ENCODE measurements at places on chromosomes 2 and 18.

DNA sequence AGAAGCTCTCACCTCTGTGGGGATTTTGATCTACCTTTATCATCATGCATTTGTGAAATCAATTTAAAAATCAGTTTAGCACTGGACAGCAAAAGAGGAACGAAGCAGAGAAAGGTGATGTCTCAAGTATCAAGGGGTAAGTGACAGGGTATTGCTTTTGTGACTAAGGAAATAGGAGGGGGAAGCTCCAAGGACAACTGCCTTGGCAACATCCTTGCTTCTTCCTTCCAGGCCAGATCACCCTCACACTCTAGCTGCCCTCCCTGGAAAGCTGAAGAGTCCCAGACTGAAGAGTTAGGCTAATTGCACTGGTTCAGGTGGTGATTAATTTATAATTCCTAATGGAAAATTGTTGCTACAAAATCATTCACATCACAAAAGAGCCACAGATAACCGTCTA lies 859.1 kb upstream of the ACVR2A start:
- no peak for DNase-seq

DNA sequence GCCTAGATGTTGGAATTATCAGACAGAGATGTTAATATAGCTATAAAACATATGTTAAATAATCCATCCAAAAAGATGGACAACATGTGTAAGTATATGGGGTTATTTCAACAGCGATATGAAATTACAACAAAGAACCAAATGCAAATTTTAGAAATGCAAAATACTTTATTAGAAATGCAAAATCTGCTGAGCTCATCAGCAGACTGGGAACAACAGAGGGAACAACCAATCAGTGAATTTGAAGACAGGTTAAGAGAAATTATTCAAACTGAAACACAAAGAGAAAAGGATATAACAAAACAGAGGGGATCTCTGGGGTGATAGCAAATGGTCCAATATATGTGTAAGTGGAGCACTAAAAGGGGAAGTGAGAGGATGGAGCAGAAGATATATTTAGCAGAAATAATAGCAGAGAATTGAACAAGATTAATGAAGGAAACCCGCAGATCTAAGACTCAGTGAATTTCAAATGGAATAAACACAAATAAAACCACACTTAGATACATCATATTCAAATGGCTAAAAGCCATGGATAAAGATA lies 13.5 kb upstream of the HS6ST1 start:
- DNase-seq = no peak

DNA sequence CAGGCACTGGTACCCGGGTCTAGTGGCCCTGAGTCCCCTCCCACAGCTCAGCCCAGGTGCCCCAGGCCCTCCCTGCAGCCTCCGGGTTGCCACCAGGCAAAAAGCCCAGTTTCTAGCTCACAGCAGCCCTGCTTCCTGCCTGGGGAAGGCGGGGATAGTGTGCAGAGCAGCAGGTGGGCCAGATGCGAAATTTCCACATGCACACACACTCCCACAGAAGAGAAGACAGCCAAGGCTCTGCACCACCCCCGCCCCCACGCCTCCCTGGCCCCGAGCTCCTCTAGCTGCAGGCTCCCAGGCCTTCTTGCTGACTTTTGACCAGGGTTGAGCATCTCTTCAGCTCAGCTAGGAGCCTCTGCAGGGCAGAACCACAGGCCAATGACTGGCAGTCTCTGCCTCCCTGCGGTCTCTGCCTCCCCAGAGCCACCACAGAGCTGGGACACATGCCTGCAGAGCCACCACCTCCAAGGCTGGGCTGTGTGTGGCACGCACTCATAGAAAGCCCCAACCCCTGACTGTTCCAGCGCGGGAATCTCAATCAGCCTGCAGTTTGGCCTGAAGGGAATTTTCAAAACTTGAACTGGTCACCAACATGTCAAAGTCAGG lies 7.2 kb downstream of the SLC66A2 start:
- DNase-seq = no peak

- DNase-seq = no peak
These were observed 60.1 kb downstream of the LIMS1 start for GRCh38 chr2:108594132-108594981.

DNA sequence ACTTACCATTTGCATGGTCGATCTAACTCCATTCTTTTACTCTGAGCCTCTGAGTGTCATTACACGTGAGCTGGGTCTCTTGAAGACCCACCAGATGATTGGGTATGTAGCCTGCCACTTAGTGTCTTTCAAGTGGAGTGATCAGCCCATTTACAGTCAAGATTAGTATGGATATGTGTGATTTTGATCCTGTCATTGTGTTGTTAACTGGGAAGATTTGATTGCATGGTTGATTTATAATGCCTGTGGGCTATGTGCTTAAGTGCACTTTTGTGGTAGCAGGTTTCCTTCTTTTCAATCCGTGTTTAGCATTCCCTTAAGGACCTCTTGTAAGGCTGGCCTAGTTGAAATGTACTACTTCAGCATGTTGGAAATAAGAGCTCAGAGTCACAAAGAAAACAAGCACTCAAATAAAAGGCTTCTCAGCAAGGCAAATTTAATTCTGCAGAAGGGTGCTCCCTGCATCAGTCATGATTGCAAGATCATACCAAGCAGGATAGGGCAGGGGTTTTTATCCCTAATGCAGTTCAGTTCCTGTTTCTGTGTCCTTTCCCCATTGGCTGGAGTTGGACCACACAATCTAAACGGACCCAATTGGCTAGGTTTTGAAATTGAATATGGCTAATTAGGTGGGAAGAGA lies 230.7 kb upstream of the SYT4 start:
- no peak for DNase-seq

GRCh38 chr18:48519431-48520100 lies 19.3 kb upstream of the CTIF start:
- DNase-seq = no peak

DNA sequence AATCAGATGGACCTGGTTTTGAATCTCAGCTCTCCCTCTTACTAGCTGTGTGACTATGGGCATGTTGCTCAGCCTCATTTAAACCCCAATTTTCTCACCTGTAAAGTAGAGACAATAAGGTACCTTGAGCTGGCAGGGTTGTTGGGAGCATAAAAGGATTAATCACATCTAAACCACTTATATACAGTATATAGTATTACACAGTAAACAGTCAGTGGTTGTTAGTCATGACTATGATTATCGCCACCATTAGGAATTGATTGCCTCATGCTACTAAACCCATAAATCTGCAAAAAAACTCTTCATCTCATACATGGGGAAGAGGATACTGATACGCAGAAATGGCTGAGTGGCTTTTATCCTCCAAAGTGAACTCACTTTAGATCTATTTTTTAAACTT lies 65.8 kb downstream of the INO80D start:
- no peak for DNase-seq

GRCh38 chr18:65288908-65289307 lies 461.9 kb upstream of the CDH7 start:
- DNase-seq = no peak

- DNase-seq = no peak
These were observed 151.7 kb upstream of the ITGA4 start for GRCh38 chr2:181305301-181306123.

- no peak for DNase-seq
These were observed 226.7 kb downstream of the TTC32 start for GRCh38 chr2:19675003-19675629.

DNA sequence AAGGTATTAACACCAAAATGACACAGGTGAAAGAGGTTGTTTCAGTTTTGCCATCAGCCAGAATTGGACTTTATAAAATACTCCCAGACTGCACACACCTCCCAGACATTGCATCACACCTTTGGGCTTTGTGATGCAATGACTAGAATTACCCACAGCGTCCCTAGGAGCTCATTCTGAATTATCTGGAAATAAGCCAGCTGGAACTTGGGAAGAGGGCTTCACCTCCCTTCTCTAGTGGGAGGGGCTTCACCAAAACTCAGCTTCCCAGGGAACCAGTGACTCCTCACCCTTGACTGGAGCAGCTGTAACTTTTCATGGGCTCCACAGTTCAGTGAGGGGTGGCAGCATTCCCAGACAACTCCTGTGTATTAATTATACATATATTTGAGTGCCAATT lies 83.1 kb upstream of the BZW1 start:
- no peak for DNase-seq

GRCh38 chr2:105858868-105859693 lies 114.4 kb downstream of the NCK2 start:
- DNase-seq = no peak

DNA sequence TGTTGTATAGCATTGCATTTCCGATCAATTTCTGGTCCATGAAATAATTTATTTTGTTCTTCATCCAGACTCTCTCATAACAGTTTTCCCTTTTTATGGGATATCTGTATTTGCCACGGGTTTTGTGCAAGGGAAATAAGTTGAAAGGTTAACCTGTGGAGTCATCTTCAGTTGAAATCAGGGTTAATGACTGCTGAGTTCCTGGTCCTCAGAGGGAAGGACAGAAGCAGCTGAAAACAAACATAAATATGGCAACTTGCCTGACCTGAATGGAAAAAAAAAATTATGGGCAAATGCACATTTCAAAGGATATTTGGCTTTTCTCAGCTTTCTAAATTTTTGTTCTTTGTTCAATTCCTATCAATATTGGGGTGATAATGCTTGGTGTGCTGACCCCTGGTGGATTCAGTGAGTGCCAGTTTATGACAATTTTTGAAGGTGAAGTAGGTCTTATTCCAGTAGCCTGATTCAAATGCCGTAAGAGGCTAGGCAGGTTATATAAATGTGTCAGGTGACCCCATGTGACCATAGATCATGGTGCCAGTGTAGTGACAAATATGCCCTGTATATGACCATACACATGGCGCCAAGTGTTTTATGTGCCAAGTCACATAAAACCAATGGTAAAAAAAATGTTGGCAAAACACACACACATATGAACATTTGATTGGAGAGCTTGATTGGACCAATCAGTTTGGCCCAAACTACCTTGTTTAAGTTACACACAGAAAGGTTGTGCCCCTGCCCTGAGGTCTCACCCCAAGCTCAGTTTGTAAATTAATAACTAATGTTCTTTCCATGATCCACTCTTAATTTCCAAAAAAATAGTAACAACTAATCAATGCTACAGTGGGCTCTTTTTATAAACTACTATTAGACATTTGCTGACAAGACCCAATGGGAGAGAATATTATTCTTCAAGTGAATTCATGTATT lies 47.6 kb upstream of the FAM124B start:
- no peak for DNase-seq

- no peak for DNase-seq
These were observed 391.2 kb downstream of the CBLN2 start for GRCh38 chr18:72152935-72153334.

- no peak for DNase-seq
These were observed 97.1 kb downstream of the MAPK4 start for GRCh38 chr18:50656841-50657470.

- no peak for DNase-seq
These were observed 73.9 kb downstream of the EMILIN2 start for GRCh38 chr18:2920546-2921343.

GRCh38 chr2:160650196-160651118 lies 156.8 kb upstream of the RBMS1 start:
- no peak for DNase-seq

DNA sequence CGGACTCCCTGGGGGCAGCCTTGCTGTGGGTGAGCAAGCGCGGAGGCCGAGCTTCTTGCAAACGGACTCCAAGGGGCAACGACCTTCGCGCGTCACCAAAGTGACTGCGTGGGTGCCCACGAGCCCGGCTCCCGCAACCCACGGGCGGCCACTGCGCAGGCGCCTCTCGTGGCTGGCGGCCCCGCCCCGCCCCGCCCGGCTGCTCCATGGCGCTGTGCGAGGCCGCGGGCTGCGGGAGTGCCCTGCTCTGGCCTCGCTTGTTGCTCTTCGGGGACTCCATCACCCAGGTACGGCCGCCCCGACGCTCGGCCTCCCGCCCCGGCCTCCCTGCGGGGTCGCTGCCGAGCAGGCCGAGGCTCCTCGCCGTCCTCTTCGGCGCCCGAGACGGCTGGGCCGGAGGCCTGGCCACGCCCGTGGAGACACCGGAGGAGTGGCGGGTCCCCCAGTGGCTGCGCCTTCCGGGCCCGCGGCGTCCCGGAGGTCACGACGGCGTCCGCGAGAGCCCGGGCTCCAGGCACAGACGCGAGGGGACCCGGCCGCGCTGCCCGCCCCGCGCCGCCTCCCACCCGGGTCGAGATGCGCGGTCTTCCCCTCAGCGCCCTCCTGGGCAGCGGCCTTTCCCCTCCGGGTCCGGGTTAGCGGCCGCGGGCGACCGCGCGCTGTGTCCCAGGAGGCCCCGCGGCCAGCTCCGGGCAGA lies at the start of gene IAH1:
Gene IAH1 (plus strand): TSS at position 191 of the 697 bp plus-strand sequence. CDS start 16 bp downstream, at position 207.
- peak; percentile 24 for DNase-seq

DNA sequence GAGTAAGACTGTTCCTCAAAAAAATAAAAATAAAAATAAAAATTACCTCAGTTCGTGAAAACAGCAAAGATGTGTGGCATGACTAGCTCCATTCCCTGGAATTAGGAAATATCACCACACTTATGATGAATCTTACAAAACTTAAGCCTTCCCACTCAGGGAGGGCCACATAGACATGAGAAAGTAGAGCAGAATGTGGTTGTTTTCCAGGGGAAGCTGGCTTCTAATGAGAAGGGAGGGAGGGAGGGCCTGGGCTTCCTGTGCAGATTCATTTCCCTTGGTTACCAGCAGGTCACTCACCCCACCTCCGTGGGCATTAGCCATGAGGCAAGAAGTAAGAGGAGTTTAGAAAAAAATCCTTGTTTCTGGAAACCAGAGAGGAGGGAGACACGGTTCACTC lies 95.9 kb upstream of the RMDN2 start:
- DNase-seq = no peak

- DNase-seq = no peak
These were observed 160.1 kb downstream of the PARD3B start for GRCh38 chr2:204705243-204705932.

GRCh38 chr18:7669361-7669760 lies 102.2 kb downstream of the PTPRM start:
- no peak for DNase-seq

GRCh38 chr2:68365087-68365486 lies at the start of gene PLEK:
TSS of gene PLEK (plus strand) at chr2:68365282. CDS start at chr2:68365352, 70 bp downstream.
- DNase-seq = no peak

- DNase-seq = no peak
These were observed 3.5 kb upstream of the ATL2 start for GRCh38 chr2:38380397-38381130.

DNA sequence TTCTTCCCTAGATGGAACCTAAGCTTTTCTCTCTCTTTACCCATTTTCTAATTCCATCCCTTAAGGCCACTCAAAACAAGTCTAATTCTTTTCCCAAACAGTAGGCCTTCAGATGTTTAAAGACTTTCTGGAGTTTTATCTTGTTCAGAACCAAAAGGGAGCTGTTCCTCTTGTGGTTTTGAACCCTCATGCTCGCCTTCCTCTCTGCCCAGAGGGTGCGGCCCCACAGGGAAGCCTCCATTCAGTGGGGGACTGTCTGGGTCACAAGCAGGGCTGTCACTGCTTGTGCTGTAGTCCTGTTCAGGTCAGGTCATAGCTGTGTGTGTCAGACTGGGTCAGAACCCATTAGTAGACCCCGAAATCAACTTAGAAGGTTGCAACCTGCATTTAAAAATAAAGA lies 56.5 kb downstream of the TET3 start:
- no peak for DNase-seq

DNA sequence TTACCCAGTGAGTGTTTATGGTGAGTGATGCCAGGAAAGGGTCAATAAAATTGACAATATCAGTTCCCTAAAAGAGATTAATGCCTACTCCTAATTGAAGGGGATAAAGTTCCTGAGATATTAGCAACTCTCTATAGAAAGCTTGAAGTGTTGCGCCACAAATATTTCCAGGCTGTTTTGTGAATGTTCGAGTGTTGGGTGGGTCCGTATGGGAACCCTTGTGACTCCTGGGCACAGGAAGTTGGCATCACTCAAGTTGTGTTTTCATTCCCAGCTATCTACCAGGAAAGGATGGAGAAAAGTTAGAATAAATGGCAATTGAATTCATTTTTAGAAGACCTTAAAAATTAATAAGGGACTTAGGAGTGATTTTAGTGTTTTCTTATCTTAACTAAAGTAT lies 472.7 kb downstream of the THSD7B start:
- no peak for DNase-seq

- no peak for DNase-seq
These were observed 42.4 kb downstream of the TMEM18 start for GRCh38 chr2:634636-635388.
